ENCODE measurements at places on chromosomes 11 and 22.

GRCh38 chr11:1310318-1310687, 871 bp upstream of the TOLLIP start:
- no peak for DNase-seq

DNA sequence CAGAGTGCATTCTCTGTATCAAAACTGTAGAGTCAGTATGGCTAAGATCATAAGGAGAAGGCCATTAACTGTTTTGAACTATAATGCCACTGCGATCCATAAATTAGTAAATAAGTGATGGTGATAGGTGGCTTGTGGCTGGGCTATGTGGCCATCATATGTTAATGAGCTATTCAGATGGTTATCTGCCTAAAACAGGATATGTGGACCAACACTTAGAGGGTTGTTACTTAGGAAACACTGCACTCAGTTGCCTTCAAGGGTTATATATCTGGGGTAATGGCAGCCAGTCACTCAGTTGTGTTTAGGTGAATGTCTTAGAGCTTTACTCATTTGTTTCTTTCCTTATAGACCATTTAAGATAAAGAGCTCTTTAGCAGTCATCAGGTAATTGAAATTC, 66.0 kb downstream of the PPP2R1B start:
- DNase-seq: no peak

DNA sequence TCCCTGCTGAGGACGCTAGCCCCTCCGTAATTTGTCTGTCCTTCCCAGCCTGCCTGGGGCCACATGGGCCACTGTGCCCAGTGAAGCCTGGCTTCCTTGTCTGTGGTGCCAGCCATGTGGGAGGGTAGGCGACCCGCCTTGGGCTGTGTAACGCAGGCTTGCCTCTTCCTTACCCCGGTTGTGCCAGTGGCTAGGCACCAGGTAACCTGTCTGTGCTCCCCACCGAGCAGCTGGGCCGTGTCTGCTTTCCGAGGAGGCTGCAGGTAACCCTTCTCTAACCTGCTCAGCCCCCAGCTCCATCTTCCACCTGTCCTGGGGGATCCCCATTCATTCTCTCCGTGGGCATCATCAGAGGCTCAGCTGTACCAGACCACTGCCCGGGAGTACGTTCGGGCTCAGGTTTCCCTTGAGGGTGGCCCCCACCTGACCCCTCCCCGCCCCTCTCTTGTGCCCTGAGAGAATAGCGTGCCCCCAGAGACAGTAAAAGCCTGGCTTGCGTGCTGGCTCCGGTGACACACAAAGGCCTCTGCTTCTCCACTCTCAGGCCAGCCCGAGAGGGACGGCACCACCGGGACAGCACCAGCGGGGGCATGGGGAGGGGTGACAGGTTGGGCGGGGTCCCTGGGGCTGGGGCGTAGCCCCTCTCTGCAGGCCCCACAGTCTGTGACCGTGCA, 79.1 kb downstream of the CDKN1C start:
- no peak for DNase-seq

DNA sequence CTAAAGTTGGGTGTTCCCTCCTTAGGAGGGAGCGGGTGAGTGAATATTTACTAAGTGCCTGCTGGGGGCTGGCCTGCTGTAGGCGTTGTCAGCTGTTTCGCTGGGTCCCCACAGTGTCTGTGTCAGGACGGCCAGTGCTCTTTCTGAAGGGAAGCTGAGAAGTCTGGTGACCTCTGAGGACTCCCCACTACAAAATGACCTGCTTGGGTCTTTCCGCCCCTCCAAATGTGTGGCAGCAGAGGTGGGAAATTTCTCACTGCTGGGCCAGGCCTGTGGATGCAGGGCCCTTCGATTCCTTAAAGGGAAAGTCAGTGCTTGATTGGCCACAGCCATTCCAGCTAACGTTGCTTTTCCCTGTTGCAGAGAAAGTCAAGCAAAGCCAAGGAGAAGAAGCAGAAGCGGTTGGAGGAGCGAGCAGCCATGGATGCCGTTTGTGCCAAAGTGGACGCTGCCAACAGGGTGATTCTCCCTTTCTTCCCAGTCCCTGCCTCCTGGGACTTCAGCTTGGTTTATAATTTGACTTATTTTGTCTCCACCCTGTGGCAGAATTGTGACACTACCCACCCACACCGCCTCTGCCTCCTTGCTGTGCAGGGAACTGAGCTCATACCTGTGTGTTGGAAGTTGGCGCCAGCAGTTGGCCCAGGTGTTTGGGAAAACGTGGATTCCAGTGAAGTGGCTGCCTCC, 6.8 kb downstream of the NAA40 start:
- DNase-seq: peak; percentile 59

GRCh38 chr22:24688256-24688655, 85.3 kb downstream of the GGT1 start:
- no peak for DNase-seq

DNA sequence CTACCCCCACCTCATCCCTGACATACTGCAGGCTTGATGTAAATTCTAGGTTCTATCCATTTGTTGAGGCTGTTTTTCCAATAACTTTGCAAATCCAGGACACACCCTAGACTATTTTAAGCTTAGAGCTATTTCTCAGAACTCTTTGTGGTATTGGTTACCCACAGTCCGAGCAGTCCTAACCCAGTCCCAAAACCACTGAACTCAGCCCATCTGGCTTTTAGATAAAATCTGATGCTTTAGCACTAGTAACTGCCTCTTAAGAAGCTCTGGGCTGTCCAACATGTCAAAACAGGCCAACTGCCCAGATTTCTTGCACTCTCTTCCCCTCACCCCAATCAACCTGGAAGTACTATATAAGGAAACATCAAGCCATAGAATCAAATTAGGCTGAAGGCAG, 344.4 kb upstream of the CADM1 start:
- no peak for DNase-seq

GRCh38 chr11:94934362-94934761, 39.0 kb downstream of the CWC15 start:
- peak; percentile 80 for DNase-seq

DNA sequence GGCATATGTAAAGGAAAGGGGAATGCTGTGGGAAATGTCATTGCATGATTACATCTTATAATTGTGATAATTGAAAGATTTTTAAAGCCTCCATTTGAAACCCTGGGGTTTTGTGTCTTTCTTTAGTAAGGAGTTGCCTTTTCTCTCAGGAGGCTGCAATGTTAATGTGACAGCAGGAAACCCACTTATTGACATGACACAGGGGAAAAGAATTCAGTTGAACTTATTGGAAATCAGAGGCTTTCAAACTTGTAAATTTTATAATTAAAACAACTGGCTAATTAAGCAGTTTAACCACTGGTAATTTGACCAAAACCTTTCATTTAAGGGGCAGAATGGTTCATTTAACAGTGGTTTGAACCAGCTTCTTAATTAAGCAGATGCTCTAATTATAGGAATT, 31.2 kb downstream of the MRPL48 start:
- DNase-seq: peak; percentile 20

- peak; percentile 31 for DNase-seq
These were observed 9.9 kb upstream of the IGLL5 start for GRCh38 chr22:22877523-22878210.

GRCh38 chr22:46040471-46041465, 63.8 kb upstream of the WNT7B start:
- no peak for DNase-seq

All from amniotic epithelial cell (primary cell).